ENCODE measurements at places on chromosomes 4 and X.

DNA sequence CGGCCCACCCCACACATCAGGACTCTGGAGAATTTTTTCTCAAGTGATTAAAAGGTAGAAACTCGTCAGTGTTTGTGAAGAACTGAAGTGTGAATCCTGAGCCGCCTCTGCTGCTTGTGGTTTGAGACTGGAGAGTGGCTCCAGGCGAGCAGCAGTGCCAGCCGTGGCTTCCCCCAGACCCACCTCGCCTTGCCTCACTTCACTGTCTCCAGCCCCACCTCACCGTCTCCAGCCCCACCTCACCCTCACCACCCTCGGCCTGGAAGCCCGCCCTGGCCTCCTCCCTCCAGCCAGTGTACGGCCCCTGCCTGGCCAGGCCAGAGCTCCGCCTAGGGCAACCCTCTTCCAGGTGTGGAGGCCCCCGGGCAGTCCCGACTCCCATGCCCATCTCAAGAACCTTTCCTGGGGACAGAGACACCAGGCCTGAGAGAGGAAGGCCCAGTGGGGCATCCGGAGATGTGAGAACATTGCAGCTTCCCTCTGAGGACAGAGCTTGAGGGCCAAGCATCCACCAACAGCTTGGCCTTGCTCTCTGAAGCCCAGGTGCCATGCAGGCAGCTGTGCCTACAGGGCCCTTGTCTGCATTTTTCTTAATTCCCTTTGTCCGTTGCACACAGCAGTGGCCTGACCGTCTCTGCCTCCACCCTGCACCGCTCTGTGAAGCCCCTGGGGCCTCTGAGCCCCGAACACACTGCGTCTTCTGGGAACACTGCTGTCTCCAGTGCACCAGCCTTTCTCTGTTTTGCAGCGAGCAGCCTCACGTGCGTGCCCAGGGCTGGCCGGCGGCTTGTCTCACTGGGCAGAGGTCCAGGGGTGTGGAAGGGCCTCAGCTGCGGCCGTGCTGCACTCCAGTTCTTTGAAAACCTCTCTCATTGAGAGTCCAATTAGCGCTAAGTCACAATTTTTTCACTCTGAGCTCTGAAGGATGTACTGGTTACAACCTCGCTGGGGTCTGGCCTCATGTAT, 13.8 kb downstream of the SH3BP2 start:
- no peak for DNase-seq

GRCh38 chr4:76435528-76436319, 695 bp downstream of the SHROOM3 start:
- no peak for DNase-seq

GRCh38 chr4:138774940-138775339, 240.6 kb upstream of the NOCT start:
- DNase-seq, result no peak

- no peak for DNase-seq
Measured at GRCh38 chr4:123819362-123820035, 422.9 kb downstream of the SPRY1 start.

GRCh38 chr4:173398220-173398619, 696 bp downstream of the SCRG1 start:
- no peak for DNase-seq

DNA sequence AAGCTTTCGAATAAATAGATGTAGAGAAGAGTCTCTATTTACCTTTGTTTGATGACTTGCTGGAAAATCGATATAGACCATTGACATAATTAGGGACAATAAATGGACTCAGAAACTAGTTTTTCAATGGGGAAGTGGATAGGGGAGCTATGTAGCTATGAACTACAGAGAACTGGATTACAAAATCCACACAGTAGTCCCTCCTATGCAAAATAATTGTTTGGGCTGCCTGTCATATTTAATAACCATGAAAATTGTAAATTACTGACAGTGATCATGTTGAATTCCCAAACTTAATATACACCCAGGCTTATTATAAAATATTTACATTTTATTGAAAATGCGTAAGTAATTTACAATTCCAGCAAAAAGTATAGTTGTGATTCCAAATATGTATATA, 333.1 kb upstream of the FAM241A start:
- no peak for DNase-seq

DNA sequence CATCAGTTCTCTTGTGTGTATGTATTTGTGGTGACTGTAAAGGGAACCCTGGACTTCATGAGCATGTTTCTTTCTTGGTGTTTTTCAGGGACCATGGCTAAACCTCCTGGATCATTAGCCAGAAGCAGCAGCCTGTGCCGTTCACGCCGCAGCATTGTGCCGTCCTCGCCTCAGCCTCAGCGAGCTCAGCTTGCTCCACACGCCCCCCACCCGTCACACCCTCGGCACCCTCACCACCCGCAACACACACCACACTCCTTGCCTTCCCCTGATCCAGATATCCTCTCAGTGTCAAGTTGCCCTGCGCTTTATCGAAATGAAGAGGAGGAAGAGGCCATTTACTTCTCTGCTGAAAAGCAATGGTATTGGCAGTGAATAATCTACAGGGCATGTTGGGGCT, 157.0 kb downstream of the STIM2 start:
- no peak for DNase-seq

GRCh38 chr4:153464068-153464467, 2.1 kb upstream of the TMEM131L start:
- no peak for DNase-seq

GRCh38 chrX:45630078-45630477, 429.4 kb upstream of the DIPK2B start:
- no peak for DNase-seq

GRCh38 chrX:10360116-10360515, 203.3 kb downstream of the CLCN4 start:
- no peak for DNase-seq

DNA sequence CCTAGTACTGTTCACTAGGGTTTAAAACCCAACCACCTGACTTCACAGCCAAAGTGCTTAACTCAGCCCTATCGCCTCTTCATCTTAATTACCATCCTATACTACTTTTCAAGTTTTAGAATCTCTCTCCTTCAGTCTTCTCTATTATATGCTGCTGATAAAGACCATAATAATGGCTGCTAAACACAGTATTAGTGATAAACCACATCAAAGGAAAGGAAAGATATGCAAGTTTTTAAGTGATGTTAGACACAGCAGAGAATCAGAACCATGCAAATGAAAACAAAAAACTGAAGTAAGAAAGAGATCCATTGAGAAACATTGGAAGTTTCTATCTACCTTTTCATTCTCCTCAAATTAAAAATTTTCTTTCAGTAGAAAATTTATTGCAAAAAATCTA, 100.8 kb downstream of the REELD1 start:
- DNase-seq, result no peak

DNA sequence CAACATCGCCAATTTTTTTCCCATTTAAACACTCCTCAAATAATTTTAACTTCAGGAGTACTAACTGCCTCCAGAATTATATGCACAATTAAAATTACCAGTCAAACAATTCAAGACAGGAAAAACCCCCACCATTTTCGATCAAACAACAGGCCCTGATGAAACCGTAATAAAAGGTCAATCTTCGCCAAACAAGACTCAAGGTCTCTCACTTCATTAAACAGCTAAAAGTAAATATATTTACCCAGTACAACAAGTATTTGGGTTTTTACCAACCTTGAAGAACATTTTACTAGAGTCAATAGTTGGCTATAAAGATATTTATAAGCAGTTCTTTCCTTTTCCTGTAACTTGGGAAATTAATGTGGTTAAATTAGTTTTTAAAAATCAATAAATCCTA, 28.3 kb downstream of the RFC1 start:
- DNase-seq, result no peak

DNA sequence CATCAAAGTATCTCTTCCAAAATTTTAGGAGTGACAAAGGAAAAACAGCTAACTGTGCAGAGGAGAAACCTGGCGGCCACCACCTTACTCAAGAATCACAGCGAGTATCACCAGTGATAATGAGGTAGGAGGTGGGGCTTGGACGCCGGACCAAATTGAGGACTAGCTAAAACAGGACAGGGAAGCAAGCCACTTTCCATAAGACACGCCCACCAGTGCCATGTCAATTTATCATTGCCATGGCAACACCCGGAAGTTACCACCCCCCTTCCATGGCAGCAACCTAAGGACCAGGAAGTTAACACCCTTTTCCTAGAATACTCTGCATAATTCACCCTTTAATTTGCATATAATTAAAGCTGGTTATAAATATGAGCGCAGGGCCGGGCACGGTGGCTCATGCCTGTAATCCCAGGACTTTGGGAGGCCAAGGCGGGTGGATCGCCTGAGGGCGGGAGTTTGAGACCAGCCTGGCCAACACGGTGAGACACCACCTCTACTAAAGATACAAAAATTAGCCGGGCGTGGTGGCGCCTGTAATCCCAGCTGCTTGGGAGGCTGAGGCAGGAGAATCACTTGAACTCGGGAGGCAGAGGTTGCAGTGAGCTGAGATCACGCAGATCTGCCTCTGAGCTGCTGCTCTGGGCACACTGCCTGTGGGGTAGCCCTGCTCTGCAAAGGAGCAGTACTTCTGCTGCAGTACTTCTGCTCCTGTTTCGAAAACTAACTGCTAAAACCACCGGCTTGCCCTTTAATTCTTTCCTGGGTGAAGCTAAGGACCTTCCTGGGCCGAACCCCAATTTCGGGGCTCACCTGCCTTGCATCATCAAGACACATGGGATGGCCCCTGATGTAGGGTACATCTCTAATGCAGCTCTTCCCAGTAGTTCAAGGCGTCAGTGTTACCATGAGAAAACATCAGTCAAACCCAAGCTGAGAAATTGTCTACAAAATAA, 116.7 kb downstream of the HMX1 start:
- DNase-seq, result no peak

DNA sequence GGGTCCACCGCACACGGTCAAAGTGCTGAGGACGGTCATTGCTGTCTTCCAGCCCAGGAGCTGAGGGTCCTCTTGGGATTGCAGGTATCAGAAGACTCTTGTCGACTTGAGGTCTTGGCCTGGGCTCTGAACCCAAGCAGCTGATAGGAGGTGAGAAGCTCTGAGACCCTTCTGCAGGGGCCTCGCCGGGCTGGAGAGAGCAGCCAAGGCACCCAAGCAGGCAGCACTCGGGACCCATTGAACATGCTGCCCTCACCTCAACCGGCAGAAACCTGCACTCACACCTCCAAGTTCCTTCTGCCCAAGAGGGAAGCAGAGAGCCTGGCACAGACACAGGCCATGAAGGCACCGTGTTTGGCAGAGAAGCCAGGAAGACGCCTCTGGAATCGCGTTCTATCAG, 34.1 kb downstream of the PDHA1 start:
- no peak for DNase-seq
